ENCODE measurements at places on chromosomes 11 and 22.

GRCh38 chr11:123145661-123146060, 49.4 kb downstream of the CLMP start:
- DNase-seq, result no peak

DNA sequence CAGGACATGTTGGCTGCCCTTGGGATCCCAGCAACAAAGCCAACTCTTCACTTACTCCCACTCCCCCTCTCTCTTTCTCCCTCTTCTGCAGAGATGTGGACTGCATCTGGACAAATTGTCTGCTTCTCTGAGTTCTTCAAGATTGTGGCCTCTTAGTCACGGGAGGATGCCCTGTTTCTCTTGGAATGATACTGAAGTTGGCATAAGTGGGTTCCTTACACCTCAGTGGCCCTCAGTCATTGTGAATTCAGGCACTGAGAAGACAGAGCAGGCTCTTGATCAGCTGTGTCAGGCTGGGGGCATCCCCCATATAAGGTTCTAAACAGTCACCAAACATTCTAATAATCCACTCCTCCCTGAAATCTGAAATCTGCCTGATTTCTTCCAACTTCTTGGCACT, 6.1 kb upstream of the E2F8 start:
- no peak for DNase-seq

GRCh38 chr11:118998388-118998717, 415 bp downstream of the CENATAC start:
- no peak for DNase-seq

DNA sequence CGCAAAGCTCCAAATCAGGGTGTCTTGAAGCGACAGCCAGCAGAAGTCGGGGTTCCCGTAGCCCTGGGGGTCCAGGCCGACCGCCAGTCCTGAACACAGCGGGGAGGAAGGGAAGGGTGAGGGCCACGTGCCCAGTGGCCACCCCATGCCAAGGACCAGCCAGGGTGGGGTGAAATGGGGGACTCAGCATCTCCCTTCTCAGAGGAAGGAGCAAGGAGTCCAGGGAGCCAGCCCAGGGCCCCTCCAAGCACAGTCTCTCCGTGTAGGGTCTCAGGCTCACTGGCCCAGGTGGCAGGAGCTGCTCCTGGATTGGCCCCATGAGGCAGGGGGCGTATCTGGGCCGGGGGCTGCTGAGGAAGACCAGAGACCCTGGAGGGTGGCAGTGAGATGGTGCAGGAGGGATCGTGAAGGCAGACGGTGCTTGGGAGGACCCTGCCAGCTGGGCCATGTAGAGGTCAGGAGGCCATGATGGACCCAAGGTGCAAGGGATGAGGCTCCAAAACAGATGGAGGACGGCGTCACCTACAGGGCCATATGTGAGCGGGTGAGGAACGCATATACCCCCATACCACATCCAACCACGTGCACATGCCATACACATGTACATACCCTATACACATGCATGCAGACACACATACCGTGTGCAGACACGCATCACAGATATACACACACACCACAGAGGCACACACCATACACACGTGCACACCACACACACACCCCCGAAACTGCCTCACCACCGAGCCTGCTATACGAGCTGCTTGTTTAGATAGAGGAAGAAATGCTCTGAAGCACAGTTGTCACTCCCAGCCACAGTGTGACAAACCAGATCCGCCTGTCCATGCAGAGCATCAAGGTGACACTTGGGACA, 34.4 kb downstream of the TRMU start:
- no peak for DNase-seq

- no peak for DNase-seq
Measured at GRCh38 chr11:3192511-3193372, 25.9 kb downstream of the MRGPRG start.

DNA sequence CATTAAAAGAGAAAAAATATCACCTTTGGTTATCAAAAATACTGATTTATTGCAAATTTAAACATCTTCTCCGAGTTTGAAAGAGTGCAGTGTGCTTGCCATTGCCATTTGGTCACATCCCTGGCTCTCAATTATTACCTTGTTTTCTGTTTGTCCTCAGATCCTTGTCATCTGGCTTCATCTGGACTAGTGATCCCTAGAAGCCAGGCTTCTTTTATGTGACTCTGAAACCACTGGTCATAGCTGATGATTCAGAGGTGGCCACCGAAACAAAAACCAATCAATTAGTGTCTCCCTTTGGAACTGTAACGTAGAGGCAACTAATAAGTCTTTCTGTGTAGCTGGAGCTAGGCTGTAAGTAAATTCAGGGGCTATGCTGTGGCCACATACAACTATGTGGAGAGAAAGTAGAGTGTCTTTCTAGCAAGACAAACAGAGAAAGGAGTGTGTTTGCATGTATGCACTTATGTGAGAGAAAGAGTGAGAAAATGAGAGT, 237.9 kb downstream of the LUZP2 start:
- no peak for DNase-seq

GRCh38 chr11:35349897-35350296, 69.5 kb downstream of the SLC1A2 start:
- DNase-seq, result no peak

DNA sequence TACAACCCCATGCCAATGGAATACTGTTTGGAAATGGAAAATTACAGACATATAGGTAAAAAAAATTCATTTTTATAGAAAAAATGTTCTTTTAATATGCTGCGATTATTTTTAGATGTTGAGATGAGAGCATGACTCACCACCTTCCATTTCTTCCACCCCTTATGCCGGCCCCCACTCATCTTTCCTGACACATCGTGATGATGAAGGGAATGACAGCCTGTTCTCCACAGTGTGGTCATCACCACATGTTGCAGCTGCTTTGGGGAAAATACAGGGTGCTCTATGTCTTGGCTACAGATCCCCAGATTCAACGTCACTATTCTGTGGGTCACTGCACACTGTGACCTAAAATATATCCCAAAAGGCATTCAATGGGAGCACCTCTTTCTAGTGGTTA, 916.2 kb downstream of the METTL15 start:
- no peak for DNase-seq

DNA sequence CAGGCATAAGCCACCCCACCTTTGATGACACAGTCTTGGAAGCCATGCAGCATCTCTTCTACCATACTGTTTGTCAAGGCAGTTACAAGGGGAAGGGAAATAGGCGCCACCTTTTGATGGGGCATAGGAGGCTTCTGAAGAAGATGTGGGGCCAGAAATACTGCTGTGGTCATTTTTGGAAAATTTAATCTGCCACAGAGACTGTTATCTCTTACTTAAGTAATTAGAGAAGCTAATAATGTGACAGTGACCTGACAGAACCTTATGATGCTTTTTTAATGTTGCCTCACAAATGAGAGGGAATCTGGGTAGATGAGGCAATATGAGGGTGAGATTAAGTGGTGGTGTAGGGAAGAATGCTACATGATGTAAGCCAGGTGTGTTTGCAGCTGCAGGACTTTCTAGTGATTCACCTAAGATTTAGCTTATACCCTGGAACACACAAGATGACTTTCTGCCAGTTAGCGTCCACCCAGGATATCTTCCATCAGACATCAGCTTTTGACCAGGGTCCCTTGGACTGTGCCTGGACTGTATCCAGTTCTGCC, 34.3 kb upstream of the ADORA2A start:
- DNase-seq, result no peak

DNA sequence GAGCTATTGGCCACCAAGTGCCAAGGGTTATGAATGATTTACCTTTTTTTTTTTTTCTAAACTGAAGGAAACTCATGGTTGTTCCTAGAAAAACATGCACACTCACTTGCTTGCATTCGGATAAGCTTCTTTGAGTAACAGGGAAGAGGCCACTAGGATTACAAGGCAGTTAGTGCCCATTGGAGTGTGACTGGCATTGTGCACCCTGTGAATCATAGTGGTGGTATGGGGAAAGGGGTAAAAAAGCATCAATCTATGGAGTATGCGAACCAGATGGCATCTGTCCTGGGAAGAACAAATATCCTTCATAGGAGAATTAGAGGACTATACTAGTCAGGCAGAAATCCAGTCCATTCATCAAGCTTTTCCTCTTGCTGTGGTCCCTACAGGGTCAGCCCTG, 24.2 kb downstream of the CD44 start:
- no peak for DNase-seq

GRCh38 chr11:64796047-64796756, 6.8 kb downstream of the MAP4K2 start:
- no peak for DNase-seq

- no peak for DNase-seq
Measured at GRCh38 chr11:2351701-2352100, 25.4 kb upstream of the CD81 start.

DNA sequence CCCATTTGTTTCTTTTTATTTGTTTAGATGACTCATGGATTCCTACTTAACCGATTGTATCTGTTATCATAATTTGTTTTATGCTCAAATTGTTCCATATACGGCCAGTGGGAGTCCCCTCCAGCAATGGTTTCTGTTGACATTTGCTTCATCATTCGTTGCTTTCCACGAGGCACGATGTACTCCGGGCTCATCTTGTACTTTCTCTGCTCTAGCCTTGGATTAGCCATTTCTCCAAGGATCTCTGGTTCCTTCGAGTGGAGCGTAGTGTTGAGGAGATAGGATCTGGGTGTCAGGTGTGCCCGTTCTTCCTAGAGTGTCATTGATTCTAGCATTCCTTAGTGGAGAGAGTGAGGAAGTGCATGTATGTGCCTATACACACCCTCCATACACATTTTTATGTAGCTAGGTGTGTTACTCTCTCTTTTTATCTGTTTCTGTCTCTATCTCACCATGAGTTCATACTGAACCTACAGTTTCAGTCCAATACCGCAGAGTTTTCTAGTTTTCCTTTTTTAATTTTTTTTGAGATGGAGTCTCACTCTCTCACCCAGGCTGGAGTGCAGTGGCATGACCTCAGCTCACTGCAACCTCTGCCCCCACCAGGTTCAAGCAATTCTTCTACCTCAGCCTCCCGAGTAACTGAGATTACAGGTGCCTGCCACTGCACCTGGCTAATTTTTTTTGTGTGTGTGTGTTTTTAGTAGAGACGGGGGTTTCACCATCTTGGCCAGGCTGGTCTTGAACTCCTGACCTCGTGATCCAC, 31.4 kb downstream of the TECTA start:
- no peak for DNase-seq

GRCh38 chr11:15926071-15926470, 430.3 kb downstream of the SOX6 start:
- DNase-seq, result peak; percentile 26

DNA sequence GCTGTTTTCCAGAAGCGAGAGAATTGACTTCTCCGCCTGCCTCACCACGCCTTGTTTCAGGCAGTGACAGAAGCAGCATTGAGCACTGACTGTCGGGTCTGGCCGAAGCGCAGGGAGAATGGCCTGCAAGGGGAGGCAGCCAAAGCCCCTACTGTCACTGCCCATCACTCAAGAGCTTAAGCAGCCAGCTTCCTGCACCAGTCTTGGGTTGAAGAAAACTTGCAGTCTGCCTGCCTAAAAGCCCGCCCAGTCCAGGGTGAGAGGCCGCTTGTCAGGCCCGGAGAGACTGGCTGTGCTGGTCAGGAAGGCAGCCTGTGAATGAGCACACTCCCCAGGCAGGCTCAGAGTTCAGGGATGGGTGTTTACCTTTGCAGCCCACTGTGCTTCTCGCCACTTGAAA, 108.3 kb downstream of the PKNOX2 start:
- DNase-seq, result peak; percentile 69

- DNase-seq, result no peak
Measured at GRCh38 chr11:19592842-19593241, 119.8 kb upstream of the NAV2 start.

DNA sequence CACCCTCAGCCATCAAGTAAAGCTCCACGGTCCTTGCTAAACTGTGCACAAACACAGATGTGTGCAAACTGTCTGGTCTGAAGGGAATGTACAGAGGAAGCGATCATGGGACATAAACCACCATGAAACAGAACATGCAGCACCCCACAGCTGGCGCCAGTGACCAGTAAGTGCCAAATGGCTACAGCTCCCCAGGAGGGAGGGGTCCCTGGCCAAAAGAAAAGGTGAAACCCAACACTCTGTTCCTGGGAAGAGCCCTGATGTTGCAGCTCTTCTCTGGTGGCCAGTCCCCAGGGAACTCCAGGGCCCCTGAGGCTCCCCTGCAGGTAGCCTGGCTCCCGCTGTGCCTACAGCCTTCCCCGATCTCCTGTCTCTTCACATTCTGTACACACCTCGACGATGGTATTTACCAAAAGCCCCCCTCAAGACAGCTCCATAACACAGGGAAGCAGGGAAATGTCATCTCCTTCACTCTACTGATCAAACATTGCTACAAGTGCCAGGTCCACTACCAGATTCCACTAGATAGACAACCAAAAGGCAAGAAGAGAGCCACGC, 2.9 kb downstream of the DGCR6L start:
- DNase-seq, result peak; percentile 40

DNA sequence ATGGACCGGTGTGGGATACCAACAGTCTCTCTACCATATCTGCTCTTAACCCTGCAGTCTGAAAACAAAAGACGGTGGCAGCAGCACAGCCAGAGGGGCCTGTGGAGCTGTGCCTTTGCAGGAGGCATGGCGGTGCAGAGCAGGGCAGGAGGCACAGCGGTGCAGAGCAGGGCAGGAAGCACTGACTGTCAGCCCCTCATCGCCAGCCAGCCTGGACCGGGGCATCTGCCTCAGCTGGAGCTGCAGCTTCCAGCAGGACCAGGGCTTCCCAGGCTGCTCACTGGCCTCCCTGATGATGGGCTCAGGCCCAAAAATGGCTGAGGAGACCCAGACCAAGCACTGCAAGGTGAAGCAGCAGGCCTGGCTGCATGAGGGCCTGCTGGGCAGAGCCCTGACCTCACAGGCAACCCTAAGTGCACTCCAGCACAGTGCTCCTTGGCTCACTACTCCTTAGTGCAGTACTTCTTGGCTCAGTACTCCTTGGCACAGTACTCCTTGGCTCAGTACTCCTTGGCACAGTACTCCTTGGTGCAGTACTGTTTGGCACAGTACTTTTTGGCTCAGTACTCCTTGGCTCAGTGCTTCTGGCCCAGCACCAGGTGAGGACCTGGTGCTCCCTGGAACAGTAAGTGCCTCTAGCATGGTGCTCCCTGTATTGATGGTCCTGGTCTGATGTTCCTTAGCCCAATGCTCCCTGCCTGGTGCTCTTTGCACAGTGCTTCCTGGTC, 78.0 kb downstream of the DHCR7 start:
- no peak for DNase-seq

DNA sequence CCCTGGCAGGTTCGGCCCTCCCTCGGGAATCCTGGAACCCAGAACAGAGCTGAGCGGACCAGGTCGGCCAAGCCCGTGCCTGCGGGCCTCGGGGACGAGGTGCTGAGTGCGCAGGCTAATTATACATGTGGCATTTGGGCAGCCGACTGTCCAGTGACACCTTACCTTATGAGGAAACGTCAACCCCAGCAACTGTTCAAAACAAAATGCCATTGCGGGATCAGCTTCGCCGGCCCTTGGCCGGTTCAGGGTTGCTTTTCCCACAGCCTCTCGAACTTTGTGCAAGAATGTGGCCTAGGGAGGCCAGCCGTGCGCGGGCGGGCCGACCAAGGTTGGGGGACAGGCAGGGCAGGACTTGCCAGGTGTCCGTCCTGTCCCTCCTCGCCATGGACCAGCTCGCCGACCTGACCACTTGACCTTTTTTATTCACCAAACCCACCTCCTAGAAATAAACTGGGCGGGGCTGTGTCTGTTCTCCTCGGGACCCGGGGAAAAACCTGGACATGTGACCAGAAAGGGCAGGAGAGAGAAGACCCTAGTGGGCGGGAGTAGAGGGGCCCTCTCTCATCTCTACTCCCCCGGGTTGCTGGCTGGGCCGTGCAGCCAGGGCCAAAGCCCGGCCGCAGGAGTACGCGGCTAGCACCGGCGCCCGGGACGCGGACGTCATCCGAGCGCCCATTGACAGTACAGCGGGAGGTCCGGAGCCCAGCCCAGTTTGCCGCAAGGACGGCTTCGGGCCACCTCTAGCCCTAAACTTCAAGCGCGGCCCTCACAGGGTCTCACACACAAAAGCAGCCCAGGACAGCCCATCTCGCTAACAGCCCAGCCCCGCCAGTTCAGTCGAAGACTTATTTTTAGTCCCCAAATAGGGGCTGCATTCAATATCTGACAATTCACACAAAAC, 134.3 kb upstream of the C11orf58 start:
- peak; percentile 68 for DNase-seq

All from ecto neural progenitor cell (in vitro differentiated cells).